ENCODE measurements at places on chromosomes 7 and 10.
A peak's percentile ranks its signal among the peaks of the same experiment; 100 is the strongest.

DNA sequence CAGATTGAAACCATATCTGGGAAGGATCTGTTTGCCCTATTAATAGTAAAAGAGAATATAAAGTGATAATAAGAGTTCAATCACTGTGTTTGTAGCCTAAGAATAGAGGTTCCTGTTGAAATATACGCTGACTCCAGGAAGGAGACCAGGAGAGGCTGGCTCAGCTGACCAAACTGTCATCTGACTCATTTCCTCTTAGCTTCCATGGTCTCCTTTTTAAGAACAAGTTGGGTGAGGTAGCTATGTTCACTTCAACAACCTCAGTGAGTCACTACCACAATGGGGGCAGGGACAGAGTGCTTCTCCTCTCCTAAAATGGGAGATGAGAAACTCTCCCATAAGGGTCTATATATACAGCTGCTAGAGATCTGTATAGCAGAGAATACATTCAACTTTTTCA is 543.3 kb downstream of the CALN1 start:
- no peak for DNase-seq

DNA sequence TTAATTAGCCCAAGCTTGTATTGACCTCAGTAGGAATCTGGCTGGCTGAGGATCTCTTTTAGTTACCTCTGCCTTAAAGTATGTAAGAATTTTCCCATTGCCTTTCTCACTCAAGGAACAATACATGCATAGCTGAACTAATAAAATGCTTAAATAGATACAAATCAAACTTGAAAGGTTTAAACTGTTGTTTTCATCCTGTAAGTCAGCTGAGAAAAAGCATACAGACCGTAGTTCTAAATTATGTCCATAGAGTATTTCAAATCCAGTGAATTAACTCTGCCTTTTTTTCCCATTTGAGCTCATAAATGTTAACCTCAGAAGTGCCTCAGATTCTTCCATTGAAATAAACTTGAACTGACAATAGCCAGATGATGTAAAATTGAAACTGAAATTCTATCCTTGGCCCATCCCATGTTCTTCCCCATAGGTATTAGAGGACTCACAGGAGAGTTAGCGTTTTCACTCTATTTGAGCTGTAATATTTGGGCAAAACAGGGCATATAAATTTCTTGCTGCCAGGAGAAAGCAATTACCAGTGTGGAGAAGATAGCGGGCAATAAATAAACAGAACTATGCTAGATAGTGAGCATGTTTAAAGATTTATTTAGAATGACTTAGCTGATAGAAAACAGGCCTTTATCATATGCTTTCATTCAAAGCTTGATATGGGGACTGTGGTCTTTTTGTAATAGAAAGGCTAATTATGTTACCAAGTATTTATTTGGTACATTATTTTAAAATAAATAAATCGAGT is 163.7 kb downstream of the WNT2 start:
- no peak for DNase-seq

DNA sequence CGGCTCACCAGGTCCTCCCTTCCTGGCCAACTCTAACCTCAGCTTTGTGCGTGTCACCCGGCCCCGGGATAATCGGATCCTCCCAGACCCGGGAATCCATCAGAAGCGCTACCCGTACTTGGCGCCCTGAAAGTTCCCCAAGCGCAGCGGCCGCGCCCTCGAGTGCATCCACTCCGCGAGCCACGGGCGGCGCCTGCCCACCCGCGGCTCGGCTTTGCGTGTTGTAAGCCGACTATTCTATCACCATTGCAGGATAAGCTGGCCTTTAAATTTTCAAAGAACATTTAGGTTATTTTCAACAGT is 35.7 kb upstream of the EBLN1 start:
- DNase-seq = no peak

GRCh38 chr10:89476150-89476549 is 59.2 kb downstream of the SLC16A12 start:
- no peak for DNase-seq

GRCh38 chr10:3852147-3852904 is 67.3 kb upstream of the KLF6 start:
- no peak for DNase-seq

- no peak for DNase-seq
Measured at GRCh38 chr10:45569471-45569870, 103.1 kb downstream of the ZFAND4 start.

- DNase-seq = peak; percentile 92
Measured at GRCh38 chr10:102678842-102679289, 34.6 kb downstream of the TRIM8 start.

GRCh38 chr10:4981722-4982471 is 18.7 kb downstream of the AKR1C1 start:
- no peak for DNase-seq

DNA sequence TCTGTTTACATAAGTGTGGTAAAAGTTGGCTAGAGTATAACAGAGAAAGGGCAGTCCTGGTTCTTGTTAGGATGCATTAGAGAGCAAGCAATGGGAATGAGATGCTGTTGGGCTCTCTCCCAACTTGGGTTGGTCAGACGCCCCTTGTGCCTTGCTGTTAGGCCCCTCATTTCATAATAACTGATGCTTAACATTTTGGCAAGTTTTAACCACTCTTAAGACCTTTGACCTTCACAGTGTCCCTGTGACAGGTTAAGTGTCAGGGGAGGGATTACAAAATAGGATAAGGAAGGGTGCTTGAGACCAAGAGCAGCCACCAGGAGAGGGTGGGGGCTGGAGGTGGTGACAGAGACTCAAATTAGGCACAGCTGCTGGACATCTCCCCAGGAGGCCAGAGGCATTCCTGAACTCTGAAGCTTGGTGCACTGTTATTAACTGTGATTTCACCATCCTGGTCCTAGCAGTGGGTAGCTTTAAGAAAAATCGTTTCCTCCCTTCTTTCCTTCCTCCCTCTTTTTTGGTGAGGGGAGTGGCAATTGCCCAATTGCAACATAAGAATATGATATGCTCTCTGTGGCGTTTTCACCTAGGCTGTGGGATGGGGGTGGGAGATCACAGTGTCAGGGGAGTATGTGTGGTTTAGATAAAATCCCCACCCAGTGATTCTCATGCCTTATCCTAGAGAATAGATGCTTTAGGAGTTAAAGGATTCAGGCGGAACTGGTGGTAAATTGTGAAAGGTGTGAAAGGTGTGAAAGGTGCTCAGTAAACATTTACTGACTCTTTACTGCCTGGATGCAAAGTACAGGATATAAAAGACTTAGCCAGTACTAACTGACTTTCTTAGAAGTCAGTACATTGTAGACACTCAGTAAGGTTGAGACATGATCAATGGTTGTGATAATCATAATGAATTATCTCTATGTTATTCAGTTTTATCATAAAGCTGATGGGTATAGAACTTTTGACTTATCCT is 270.5 kb downstream of the BICC1 start:
- DNase-seq = no peak

DNA sequence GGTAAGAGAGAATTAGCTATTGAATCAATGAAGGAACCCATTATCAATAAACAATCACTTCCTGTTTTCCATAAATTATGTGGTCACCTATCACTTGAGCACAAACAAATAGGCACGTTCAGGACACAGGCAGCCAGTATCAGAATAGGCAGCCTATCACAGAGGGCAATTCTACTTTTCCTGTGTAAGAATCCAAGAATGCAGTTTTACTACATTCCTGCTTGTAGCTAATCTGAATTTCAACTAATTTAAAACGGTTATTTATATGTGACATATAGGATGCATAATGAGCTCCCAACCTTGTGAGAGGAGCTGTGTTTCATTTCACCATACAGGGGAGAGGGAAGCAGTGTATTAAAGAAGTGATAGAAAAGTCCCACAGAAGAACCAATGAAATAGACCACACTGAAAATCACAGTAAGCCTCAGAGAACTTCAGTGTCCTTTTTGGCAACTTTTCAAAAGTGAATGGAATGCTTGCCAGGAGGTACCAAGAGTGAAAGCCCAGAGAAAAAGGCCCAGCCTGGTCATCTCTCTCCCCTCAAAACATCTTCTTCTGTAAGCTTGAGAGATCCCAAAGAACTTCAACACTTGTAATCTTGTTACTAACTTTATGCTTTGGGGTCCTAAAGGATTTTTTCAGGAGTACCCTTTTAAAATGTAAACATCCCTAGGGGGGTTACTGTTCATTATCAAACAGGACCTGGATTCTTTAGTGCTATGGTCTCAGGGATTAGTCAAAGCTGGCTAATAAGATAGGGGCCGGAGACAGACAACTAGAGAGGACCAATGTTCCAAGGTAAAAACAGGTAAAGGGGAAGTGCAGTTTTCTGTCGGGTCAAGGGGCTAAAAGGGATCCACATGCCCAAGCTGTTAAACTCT is 1.3 kb downstream of the IMMP2L start:
- no peak for DNase-seq

GRCh38 chr7:29105191-29105590 is 41.1 kb downstream of the CPVL start:
- no peak for DNase-seq

DNA sequence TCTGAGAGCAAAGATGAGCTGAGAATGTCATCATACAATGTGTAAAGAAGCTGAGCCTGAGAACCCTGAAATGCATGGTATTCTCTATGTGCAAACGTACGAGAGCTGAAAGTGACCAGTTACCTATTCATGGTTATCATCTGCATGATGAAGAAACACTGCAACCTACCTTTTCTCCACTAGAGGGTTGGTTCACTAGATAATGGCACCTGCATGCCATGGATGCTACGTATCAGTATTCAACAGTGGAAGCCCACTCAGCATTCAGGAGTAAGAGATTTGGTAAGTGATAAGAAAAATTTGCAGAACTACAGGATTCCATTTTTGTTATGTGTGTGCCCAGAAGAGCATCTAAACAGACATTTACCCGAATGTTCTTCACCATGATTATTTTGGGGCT is 145.4 kb downstream of the PTPRN2 start:
- no peak for DNase-seq

DNA sequence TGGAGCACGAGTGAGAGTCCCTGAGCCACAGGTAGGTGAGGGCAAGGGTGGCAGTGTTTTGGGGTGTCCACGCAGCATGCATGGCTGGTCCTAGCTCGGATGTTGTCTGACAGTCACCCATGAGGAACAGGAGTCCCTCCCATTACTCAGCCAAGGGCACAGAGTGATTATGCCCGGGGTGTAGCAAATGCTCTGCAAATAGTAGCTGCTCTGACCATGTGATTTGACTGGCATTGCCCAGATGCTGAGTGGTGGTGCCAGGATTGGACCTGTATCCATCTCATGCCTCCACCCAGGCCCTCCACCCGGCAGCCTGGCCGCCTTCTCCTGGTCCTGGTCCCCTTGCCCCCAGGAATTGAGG is 150.8 kb downstream of the GRK5 start:
- no peak for DNase-seq

DNA sequence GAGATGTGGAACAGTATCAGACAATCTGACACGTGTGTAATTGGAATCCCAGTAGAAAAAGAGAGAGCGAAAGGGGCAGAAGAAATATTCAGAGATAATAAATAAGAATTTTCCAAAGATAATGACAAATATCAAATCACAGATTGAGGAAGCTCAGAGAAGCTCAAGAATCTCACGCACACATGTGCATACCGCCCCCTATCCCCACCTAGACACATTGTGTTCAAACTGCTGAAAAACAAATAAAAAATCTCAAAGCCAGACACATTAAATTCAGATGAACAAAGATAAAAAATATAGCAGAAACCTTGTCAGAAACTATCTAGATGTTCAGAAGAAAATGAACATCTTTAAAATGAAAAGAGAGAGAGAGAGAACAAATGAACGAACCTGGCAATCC is 17.2 kb downstream of the SFR1 start:
- DNase-seq = no peak

DNA sequence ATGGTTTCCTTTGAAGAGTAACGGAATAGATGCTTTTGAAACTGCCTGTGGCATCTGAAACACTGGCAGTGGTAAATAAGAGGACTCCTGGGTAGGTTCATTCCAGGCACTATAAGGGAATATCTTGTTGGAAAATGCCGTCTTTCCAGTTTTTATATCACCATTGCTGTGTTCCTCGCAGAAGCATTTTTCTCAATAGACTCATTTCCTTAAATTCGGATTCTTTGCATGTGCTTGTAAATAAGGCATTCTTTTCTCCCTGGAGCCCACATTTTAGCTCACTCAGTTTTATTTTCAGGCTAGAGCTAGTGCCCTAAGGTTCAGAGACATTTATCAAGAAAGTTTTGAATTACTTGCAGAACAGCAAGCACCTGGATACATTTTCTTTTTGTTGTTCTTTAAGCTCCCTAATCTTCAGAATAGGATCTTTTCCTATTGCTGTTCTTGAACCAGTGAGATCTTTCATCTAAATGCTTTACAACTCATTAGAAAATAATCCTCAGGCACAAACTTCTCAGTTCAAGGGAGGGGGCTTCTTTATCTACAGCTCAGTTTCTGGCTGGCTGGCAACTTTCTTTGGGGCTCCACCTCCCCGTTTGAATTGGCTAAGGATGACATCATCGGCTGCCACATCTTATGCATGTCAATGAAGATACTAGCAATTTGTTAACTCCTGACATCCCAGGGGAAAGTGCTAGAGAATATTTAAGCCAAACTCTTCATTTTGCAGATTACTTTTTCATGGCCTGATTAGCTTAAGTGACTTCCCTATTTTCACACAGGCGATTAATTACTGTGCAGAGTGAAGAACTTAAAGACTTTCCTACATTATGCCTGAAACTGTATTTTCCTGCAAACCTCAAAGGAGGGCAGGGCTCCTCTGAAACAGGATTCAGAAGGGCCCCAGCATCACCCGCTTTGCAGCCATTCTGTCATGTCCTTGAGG is 133.7 kb upstream of the RSU1 start:
- DNase-seq = peak; percentile 79

- peak; percentile 68 for DNase-seq
Measured at GRCh38 chr7:15687546-15688278, 1.2 kb upstream of the MEOX2 start.

GRCh38 chr10:72542396-72542815 is 83.5 kb downstream of the MICU1 start:
- DNase-seq = no peak

- DNase-seq = no peak
Measured at GRCh38 chr10:3076138-3076537, 8.8 kb downstream of the PFKP start.

DNA sequence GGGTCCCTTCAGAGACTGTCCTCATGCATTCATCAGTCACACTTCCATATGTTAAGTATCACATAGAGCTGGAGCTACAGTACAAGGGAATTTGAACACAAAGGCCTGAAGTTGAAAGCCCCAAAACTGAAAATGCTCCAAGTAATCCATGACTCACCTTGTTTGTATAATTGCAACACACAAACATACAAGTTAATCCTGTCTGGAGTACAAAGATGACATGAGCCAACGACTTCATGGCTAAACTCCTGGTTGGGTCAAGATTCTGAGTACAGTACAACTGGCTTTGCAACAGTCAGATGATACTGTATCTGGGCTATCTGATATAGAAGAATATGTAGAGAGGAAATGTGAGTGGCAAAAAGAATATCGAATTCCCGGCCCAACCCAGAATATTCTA is 73.1 kb upstream of the AASS start:
- no peak for DNase-seq

DNA sequence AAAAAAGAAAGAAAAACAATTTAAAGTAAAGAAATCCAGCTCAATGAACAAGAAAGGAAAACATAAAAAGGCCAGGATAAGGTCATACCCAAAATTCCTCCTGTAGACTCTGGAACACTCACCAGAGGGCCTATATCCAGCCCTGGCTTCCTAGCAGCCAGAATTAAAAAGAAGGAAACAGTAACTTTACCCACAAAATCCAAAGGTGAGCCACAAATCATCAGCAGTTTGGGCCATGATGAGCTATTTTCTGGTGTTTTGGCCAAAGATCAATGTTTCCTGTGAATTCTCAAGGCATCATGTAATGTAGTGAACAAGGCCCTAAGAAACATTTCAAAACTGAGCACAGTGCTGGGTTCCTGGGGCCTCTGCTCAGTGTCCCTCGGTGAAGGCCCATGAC is 87.8 kb downstream of the LARP4B start:
- DNase-seq = no peak

GRCh38 chr10:80066809-80067208 is 11.7 kb upstream of the TMEM254 start:
- no peak for DNase-seq

Measured in ecto neural progenitor cell (in vitro differentiated cells).